Activated CD4-positive, alpha-beta T cell treated with anti-CD3 and anti-CD28 coated beads, Interleukin-2, amount 50 U/mL, for 4 hours (primary cell): ENCODE measurements at places on chromosomes 4 and X.

GRCh38 chr4:142222127-142222526 is 585.7 kb downstream of the IL15 start:
- DNase-seq: no peak

DNA sequence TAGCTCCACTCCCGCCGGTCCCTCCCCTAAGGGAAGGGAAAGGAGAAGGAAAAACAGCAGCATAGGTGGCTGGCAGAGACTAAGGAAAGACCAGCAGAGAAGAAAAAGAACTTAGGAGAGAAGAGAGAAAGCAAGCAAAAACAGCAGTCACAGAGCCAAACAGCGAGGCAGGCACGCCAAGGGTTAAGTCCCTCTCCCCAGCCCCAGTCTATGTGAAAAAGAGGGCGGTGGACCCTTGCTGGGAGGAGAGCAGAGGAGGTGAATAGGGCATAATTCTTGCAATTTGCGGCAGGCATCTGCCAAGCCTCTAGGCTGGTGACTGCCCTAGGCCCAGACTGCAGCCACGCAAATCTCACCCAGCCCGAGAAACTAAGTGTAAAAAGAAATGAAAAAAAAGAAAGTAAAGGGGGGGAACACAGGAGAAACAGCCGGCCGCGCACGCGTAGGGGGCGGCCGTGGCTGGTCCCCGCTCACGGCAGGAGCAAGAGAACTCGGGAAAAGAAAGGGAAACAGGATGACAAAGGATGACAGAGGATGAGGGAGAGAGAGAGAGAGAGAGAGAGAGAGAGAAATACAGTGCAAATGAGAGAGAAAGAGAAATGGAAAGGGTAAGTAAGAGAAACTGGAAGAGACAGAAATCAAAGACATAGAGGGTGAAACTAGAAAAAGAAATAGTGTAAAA is 48.6 kb downstream of the MAGEA9 start:
- peak; percentile 0 for DNase-seq

DNA sequence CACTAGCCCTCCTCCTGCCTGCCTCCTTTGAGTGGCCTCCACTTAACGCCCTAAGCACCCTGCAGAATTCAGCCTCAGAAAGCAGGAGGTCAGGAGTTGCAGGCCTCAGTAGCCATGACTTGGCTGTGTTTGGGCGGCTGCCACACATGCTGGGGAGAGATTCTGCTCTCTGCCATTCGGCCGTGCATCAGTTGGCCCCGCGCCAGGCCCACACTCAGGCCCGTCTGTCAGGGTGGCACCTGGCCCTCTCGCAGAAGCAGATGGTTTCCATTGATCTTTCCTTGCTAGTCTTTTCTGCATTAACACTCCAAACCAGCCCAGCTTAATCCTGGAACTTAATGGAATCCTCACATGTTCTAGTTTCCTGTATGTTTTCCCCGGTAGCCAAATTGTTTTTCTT is 30.7 kb upstream of the ATP6AP2 start:
- DNase-seq: no peak

GRCh38 chr4:27629532-27630225 is 769.0 kb downstream of the STIM2 start:
- DNase-seq: no peak

GRCh38 chr4:55017406-55017805 is 108.0 kb downstream of the KDR start:
- no peak for DNase-seq

DNA sequence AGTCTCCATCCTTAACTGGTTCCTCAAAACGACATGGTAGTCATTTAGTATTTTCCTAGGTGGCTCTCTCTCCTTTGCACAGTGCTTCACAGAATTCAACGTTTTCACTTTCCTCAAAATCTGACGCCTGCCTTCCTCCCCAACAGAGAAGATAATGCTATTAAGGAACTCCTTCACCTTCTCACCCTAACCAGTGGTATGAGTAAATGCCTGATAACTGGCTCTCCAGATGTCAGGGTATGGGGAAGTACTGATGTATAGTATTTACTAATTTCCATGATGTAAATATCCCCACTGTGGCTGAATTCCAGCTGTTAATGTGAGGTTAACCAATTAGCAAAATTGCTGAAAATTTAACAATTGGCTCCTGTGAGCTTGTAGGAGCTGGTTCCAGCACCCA is 28.8 kb upstream of the NSUN7 start:
- DNase-seq: no peak

DNA sequence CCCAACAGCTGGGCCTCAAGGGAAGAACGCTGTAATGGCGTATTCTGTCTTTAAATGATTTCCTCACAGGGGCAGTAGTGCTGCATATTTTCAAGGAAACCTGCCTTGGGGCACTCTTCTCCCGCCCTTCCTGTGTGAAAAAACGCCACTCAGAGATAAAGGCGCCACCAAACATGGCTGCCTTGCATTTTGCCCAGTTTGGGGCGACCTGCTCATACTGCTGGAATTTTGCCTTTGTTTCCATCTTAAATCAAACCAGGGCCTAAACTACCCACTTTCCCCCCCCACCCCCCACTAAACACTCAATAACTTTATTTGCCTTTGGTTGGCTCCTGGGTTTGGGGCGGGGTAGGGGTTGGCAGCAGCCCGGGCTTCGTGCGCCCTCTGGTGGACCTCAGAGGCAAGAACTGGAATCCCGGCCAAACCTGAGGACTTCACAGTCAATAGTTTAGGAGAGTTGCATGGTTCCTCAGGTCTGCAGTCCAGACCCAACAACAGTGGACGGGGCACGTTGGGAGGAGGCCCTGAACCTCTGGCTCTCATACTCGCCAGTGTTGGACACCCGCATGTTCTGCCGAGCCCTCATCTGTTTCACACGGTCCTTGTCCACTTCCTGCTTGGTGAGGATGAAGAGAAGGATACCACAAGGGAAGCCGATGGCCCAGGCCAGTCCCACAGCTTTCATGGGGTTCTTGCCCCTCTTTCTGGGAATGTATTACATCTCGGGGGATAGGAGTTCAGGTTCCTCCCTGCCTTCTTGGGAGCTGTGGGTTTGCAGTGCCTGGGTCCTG is 220.1 kb upstream of the STK26 start:
- peak; percentile 17 for DNase-seq

GRCh38 chr4:3689006-3689405 is 77.2 kb upstream of the ADRA2C start:
- DNase-seq: no peak

GRCh38 chr4:147355032-147355656 is 125.8 kb upstream of the EDNRA start:
- no peak for DNase-seq

- no peak for DNase-seq
Observed at GRCh38 chrX:13090339-13091110, 46.1 kb upstream of the FAM9C start.

DNA sequence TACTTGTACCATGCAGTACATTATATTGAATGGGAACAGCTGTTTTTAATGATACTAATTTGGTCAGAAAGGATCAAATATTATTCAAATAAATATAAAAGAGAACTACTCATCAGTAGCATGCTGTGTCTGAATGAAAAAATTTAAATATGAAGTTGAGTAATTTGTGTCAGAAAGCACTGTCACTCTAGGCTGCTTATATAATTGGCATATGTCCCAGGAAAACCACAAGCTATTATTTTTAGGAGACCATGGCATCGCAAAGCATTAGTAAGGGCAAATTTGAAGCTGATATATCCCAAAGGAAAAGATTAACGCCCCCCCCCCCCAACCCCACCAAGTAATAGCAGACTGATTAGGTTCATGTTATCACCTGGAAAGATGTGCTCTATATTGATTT is 388.5 kb upstream of the SPANXN4 start:
- no peak for DNase-seq

- DNase-seq: no peak
Observed at GRCh38 chr4:114026447-114026846, 47.0 kb upstream of the ARSJ start.
